Stimulated activated CD8-positive, alpha-beta memory T cell treated with anti-CD3 and anti-CD28 coated beads, Interleukin-4, amount 100 ng/mL, for 1 hour (primary cell): ENCODE measurements at places on chromosomes 1 and 21.

GRCh38 chr1:82894635-82895034, 1093.9 kb downstream of the ADGRL2 start:
- no peak for DNase-seq

DNA sequence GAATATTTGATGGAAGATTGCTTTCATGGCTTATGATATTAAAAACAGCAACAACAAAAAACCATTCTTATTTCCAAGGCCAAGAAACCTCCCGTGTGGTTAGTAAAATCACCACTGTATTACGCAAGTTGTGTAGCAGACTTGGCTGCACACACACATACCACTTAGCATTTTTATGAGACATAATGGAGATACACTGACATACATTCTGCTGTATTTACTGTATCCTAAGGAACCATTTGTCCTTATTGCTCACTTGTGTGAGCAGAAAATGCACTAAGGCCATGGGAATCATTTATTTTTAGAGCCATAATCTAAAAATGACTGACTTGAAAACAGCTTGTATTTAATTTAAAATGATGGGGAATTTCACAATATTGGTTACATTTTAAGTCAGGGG, 584 bp upstream of the C1orf141 start:
- DNase-seq = no peak

DNA sequence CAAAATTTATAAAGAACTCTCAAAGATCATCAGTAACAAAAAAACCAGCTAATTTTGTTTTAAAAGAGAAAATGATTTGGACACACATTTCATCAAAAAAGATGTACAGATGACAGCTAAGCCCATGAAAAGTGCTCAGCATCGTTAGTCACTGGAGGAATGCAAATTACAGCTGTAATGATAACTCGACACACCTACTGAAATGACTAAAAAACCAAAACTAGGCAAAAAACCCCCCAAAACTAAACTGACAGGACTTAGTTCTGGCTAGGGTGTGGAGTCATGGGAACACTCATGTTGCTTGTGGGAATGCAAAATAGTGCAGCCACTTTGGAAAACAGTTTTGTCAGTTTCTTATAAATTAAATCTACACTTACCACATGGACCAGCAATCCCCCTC, 59.5 kb downstream of the CNIH3 start:
- no peak for DNase-seq

DNA sequence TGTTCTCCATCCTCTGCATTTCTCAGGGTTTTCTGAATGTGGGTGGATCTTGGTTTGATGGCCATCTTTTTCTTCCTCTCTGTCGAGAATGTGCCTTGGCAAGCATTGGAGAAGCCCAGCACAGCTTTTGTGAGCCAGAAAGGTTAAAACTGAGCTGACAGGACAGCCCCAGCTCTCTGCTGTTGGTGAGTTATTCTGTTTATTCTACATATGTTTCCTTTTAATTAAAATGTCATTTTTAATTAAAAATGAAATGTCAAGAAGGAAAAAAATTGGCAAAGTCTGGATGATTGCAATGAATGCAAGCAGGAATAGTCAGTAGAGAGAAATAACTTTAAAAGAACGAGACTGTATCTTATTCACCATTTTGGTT, 325.8 kb downstream of the PTBP2 start:
- DNase-seq = no peak

GRCh38 chr21:38036016-38036415, 119.8 kb upstream of the KCNJ6 start:
- DNase-seq = no peak

DNA sequence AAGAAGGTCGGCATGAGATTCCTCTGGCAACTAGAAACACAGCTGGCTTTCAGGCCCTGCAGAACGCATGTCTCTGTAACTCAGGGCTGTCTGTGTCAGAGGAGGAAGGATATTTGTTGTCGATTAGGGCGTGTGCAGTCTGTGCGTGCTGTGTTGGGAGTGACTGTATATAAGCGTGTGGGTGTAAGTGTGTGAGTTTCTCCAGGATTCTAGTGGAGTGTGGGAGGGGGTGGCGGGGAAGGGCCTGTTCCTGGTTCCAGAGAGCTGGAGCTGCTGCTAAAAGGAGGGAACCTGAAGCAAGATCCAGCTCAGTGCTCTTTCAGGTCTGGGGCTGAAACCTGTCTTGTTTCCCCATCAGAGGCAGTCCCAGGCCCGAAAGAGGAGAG, 74.3 kb downstream of the SLC16A1 start:
- no peak for DNase-seq

- no peak for DNase-seq
Measured at GRCh38 chr21:14876524-14876840, 188.3 kb downstream of the NRIP1 start.

- no peak for DNase-seq
Measured at GRCh38 chr1:185860311-185860710, 126.1 kb downstream of the HMCN1 start.

- no peak for DNase-seq
Measured at GRCh38 chr1:164518692-164519332, 40.2 kb upstream of the PBX1 start.

GRCh38 chr1:184656221-184656620, 98.4 kb downstream of the EDEM3 start:
- DNase-seq = no peak

GRCh38 chr1:168057921-168058320, 78.8 kb downstream of the GPR161 start:
- no peak for DNase-seq

- no peak for DNase-seq
Measured at GRCh38 chr1:100494393-100495084, 43.4 kb upstream of the GPR88 start.

DNA sequence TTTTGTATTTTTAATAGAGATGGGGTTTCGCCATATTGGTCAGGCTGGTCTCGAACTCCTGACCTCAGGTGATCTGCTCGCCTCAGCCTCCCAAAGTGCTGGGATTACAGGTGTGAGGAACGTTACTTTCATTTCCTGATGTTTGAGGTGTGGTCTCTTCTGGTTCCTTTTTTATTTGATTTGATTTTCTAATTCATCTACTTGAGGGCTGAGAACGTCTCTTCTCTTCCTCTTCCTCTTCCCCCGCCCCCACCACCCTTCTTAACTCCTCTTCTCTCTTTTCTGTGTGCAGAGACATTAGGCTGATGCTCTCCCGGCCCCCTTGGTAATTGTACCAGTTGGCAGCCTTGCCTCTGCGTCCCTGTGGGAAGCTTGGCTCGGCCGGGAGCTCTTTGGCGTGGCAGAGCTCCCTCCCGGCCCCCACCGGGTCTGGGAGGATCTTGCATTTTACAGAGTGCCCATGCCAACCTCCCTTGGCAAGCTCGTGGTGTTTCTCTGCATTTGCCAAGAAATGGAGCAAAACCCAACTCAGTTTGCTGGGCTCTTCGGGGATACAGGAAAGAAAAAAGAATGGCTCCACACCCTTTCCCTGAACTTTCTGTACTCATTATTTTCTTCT, 19.9 kb downstream of the CRYAA start:
- DNase-seq = no peak

DNA sequence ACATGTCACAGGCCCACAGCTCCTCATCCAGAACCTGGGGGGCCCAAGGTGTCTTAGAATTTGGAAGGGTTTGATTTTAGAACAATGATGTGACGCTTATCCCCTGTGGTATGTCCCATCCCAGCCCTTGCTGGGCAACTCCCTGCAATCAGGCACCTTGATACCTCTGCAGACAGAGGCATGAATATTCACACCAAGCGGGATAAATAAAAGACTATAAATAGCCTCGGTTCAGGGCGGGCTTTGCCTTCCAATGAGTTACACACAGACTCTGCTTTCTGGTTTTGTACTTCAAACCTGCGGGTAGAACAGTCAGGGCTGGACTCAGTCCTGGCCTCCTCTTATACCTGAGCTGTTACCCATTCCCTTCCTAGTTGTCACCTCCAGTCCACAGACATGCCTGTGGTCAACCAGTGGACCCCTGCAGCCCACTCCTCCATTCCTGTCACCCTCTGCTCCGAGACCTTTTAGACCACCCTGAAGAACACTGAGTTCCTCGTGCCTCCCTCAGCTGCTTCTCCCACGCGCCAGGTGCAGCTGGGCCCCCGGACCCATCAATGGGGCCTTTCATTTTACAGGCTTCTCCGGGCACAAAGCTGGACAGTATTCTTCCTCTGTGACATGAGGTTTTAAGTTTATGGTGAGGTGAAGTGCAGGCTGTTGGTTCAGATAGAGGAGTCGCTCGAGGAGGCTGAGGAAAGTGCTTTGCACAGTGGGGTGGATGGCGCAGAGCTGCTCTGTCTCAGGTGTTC, 120.1 kb upstream of the TNR start:
- DNase-seq = no peak

DNA sequence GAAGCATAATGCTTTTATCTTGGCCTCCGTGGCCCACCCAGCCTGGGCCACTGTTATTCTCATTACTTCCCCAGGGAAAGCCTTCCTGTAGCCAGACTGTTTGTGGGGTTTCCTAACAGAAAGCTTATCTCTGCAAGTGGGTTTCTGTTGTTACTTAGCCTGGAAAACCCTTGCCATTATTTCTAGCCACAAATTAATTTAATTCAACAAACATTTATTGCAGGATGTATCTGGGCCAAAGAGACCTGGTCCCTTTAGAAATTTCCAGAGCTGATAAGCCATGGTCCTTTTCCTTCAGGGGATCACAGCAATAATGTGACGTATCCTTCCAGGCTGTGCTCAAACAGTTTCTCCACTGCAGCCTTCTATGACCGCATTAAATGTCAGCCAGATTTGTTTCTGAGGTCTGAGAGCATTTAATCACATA, 20.9 kb downstream of the TNN start:
- DNase-seq = no peak

DNA sequence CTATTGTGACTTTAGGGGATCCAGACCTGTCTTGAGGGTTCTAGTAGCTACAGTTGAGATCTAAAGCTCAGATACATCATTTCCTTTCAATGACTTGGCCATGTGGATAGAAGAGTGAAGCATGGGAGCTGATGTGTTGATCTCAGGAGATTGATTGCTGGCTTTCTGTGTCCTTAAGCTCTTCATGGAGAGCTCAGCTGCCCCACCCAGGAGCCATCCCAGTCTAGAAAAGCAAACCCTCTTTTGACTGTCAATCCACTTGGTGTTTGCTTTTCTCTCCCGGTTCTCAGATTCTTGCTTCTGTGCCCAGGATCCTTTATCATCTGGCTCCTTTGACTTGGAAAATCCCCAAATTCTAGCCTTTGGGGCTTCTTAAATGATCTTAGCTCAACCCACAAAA, 87.2 kb downstream of the ATP1A1 start:
- DNase-seq = no peak
